ENCODE measurements at places on chromosomes 16 and 17. TPM values are rescaled to one million over a fixed set of nuclear protein-coding genes. Genes with fewer than 3 reads are reported as not detected.
A peak's percentile ranks its signal among the peaks of the same experiment; 100 is the strongest.

PRSS33 gene
- not detected for total RNA-seq

MAPT gene
- total RNA-seq = 1.7 TPM

TBL3 gene
- 36.7 TPM for total RNA-seq

DNA sequence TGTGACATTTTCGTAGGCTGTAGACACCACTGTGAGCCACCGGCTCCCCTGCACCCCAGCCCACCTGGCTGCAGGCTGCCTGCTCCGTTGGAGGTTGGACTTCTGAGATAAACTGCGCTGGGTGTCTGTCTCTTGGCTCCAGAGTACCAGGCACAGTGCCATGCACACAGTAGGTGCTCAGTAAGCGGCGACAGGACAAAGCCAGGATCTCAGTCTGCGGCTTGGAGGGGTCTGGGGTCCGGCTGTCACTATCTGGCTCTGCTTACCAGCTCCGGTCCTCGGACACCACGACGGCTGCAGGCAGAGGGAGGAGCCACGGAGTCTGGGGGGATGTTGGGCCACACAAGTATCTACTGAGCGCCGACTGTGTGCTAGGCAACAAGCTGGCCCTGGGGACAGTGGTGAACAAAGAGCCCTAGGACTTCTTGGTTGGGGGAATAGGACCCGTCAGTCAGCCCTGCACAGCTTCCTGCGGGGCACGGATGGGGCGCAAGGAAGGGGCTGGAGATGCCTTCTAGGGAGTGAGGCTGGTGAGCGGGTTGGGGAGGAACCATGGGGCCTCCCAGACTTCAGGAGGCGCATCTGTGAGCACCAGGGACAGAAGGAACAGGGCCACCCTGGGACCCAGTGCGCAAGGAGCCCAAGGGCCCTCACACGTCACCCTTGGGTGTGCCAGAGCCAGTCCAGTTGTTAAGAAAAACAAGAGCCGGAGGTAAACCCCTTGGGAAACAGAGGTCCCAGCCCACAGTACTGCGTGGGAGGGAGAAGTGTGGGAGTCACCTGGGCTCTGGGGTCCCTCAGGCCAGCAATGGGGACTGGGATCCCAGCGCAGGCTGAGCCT lies 17.3 kb downstream of the JPH3 start:
- no peak for ATAC-seq

- ATAC-seq = no peak
Observed at GRCh38 chr17:62892061-62892675, 73.9 kb upstream of the TANC2 start.

DNA sequence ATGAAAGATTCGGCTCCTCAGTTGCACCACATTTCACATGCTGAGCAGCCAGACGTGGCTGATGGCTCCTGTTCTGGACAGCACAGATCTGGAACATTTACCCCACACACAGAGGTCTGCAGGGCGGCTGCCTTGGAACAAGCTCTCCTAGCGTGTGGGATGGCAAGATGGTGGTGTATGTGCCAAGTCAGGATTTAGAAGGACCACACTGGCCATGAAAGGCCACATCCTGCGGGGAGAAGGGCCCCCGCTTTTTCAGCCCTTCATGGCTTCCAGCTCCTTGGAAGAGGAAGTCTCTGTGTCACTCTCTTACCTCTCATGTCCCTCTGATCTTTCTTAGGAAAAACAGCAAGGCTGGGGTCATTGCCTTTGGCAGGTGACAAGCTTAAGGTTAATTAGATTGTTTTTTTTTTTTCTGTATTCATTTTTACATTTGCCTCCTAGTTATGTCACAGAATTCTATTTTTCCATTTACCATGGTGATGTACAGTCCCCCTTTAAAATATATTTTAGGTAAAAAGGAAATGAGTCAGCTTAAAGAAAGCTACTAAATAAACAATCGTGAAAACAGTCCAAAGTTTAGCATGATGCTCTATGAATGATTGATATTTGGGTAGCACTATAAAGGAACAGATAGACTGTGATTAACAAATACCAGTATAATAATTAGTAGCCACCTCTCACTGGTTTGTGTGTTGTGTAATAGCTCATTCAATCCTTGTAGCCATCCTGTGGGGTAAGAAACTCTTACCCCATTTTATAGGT lies 396.6 kb downstream of the CPPED1 start:
- no peak for ATAC-seq

- peak; percentile 64 for ATAC-seq
Observed at GRCh38 chr17:81387100-81388090, 7.9 kb upstream of the BAHCC1 start.

GRCh38 chr16:18846416-18846815 lies 45.1 kb upstream of the ARL6IP1 start:
- ATAC-seq = no peak

GRCh38 chr16:25796239-25796638 lies 104.5 kb downstream of the HS3ST4 start:
- ATAC-seq = no peak

- ATAC-seq = no peak
Observed at GRCh38 chr17:49775546-49776260, 11.8 kb upstream of the FAM117A start.

- ATAC-seq = no peak
Observed at GRCh38 chr17:78355045-78355641, 4.7 kb downstream of the SOCS3 start.

- no peak for ATAC-seq
Observed at GRCh38 chr17:11953924-11954323, 43.4 kb downstream of the ZNF18 start.
